Urinary bladder (tissue), 4 donors: ENCODE measurements at places on chromosomes 6 and 20. TPM values are rescaled to one million over a fixed set of nuclear protein-coding genes. Genes with fewer than 3 reads are reported as not detected.

DNA sequence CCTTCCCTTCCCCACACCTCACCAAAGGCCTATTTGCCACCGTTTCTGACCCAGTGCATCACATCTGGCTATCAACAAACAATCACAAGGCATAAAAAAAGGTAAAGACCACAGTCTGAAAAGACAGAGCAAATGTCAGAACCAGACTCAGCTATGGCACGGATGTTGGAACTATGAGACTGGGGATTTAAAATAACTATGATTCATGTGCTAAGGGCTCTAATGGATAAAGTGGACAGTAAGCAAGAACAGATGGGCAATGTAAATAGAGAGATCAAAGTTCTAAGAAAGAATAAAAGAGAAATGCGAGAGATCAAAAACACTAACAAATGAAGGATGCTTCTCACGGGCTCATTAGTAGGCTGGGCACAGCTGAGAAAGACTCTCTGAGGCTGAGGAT lies 99.5 kb downstream of the LAMP5 start:
- no peak for DNase-seq

DNA sequence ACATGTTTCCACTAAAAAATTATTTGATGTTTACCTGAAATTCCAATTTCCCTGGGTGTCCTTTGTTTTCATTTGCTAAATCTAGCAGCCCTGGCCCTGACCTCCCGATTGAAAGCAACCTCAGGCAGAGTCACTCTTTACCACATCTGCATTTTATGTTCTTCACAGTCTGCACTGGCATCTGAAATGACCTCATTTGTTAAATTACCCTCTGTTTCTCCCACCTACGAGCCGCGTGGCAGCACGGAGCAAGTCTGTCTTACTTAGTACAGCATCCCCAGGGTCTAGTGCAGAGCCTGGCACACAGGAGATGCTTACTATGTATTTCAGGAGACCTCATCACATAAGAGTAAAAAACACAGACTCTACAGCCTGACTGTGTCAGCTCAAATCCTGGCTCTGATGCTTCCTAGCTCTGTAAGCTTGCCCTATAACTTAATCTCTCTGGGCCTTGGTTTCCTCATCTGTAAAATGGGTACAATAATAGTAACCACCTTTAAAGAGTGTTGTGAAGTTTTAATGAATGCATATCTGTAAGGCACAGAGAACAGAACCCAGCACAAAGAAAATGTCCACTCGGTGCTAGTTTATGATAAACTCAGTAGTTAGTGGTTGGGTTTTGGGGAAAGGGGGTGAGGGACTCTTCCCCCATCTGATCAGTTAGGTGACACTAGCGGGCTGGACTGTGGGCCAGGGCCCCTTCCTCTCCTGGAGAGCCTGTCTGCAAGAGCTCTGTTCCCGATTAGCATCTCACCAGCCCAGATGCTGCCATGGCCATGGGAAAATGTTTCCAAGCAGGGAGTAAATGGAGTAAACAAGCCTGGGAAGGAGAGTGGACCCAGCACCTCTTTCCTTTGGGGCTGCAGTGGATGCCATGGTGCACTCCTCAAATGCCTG lies 88.2 kb downstream of the PREX1 start:
- DNase-seq = no peak

DNA sequence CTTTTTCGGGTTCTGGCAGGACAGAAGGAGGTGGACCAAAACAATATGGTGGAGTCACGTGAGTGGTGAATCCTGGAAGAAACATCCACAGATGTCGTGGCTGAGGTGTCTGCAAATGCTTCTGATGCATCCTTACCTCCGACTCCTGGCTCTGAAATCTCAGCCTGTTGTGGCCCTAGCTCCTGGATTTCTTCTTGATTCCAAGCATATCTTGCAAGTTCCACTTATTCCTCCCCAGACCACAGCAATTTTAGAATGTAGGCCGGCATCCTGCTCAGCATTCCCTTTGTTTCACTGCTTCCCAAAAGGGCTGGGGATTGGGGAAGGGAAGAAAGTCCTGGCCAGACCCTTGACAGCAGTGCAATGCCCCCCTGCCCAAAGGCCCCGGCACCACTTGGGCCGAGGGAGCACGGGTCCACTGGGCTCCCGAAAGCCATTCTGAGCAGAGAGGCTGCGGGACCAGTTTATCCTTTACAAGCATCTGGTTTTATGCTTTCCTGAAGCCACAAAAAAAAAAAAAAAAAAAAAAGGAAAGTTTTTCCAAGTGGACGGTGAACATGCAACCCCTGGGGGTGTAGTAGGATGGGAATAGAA lies 200.9 kb upstream of the RNF24 start:
- no peak for DNase-seq

- DNase-seq = no peak
Measured at GRCh38 chr6:148375401-148375800, 32.8 kb downstream of the SASH1 start.

GRCh38 chr20:14785065-14785743 lies 447.8 kb upstream of the FLRT3 start:
- no peak for DNase-seq

DNA sequence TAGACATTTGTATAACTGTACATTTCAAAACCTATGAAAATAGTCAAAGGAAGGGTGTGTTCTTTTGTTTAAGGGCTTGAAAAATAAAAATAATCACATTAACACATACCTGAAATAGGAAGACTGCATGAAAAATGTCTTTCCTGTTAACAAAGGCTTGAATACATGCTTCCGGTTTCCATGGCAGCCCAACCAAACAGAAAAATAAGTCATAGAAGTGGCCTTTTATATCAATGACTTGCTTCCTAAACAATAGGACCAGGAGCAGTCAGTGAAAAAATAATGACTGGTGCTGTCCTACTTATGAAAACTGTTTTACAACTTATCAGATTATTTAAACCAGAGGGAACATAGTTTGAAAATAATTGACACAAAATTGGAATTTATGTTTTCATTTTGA lies 412.6 kb upstream of the PLCB4 start:
- DNase-seq = no peak

- no peak for DNase-seq
Measured at GRCh38 chr6:107819964-107820337, 4.2 kb downstream of the SCML4 start.

DNA sequence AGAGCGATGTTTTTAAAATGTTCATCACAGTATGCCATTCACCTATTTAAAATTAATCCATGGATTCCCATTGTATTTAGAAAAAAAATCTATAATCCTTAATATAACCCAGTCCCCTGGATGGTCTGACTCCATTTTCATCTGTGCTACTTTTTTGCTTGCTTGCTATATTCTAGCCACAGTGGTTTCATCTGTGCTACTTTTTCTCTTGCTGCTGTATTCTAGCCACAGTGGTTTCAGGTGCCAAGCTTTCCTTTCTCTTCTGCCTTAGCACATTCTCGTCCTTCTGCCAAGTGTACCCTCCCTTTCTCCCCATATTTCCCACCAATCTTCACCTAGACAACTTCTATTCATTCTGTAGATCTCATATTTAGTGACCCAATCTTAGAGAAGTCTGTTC lies 33.3 kb upstream of the SOX4 start:
- DNase-seq = no peak

DNA sequence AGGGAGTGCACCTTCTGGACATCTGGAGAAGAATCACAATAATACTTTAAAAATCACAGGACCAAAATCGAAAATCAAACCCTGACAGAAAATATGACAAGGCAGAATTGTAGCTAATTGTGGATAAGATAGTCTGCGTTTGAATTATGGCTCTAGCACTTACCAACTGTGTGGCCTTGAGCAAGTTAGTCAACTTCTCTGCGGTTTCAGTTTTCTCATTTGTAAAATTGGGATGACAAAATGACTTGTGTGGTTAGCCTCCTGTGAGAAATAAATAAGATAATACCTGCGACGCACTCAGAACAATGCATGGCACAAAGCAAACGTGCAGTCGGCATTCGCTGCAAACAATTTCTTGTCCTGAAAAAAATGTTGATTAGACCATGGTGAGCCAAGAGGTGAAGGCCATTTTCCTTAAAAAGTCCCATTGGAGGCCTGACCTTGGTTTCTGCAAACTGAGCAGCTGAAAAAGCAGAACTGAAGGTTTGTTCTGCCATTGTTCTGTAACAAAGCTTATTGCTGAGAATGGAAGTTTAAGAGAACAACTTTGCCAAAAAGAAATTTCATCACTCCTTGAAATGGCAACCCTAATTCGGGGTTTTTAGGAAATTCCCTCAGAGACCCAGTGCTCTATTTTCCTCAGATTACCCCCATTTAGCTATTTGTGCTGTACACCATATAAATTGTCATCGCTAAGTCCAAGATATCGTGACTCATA lies 266.3 kb downstream of the ERMARD start:
- DNase-seq = no peak

DNA sequence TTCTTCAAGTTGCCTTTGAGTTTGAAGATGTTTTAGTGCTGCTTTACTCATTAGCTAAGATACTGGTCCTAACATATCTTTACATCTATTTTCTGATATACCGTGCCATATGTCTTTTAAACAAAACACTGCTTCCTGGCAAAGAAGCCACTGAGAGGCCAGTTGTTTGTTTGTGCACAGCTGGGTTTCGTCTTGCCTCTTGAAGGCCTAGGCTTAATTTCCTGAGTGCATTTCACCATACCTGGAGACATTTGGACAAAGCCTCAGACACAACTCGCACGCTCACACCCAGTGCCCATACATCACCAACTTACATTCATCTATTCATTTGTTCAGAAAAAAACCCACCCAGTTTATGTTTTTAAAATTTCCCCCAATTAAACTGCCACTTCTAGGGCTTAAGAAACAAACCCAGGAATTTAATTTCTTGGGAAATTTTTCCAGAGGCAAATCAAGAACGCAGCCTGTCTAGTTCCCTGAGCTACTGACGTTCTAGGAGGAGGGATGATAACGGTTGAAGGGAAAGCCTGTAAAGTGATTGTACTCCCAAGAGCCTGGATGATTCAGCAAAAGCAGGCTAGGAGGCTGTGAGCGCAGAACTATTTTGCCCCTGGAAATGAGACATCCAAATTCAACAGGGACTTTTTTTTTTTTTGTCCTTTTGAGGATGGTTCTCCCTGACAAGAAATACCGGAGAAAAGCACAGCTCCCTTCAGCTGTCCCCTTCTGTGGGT lies 77.7 kb downstream of the OLIG3 start:
- DNase-seq = no peak

DNA sequence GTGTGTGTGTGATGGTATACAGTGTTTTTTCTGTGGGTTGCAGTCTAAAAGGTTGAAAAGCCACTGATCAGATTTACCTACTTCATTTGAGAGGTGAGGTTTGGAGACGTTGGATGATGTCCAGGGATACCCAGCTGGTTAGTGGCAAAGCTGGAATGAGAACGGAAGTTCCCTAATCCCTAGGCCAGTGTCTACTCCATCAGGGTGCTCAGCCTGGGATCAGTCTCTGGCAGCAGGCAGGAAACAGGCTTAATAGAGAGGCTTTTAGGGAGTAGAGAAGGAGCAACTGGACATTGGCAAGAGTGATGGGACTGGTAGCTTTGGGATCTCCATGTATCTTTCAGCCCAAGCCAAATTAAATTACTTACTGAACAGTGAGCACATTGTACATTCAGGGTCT lies 80.7 kb downstream of the C6orf52 start:
- no peak for DNase-seq

DNA sequence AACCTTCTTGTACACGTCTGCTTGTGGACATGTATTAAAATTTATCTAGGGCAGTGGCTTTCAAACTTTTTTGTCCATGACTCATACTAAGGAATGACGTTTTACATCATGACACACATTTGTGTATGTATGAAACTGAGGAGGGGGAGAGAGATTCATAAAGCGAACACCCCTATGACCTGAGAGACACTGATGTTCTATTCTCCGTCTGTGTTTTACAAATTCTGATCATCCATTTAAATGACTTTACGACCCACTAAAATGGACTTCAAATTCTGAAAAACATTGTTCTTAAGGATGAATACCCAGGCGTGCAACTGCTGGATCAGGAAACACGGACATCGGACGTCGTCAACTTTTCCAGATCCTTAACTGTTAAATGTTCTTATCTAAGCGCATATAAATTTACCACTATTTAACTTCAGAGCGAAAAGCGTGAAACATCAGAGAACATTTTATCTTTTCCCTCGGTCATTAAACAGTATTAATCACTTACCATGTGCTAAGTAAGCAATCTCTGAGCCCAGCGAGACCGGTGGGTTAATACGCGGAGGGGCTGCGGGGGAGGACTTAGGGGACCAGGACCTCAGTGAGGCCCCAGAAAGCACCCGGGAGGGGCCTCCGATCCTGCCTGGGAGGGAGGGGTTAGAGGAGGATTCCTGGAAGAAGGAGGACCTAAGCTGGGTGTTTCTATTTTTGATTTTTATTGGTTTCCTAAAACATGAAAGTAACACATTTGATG lies 1.2 kb downstream of the PLAGL1 start:
- DNase-seq = peak; percentile 25

- peak; percentile 36 for DNase-seq
Measured at GRCh38 chr6:7723041-7723447, 2.9 kb upstream of the BMP6 start.

DNA sequence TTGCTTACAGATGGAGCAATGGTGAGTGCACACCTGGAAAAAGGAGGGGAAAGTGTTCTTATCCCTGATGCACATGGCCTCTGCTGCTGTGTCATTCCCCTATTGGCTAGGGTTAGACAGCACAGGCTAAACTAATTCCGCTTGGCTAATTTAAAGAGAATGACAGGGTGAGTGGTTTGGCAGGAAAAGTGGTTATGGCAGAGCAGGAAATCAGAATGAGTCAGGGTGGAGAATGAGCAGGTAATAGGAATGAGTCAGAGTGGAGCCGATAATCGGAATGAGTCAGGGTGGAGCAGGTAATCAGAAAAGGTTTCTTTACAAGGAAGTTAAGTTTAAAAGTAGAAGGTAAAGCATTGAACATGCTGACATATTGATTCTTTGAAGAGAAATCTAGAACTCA lies 355.5 kb upstream of the HTR1E start:
- DNase-seq = no peak

GRCh38 chr6:106522562-106523250 lies 106.6 kb downstream of the RTN4IP1 start:
- DNase-seq = no peak

- peak; percentile 72 for DNase-seq
Measured at GRCh38 chr6:126631363-126631762, 291.4 kb downstream of the CENPW start.

GRCh38 chr6:158801655-158802294 lies 17.4 kb downstream of the EZR start:
- DNase-seq = no peak

DNA sequence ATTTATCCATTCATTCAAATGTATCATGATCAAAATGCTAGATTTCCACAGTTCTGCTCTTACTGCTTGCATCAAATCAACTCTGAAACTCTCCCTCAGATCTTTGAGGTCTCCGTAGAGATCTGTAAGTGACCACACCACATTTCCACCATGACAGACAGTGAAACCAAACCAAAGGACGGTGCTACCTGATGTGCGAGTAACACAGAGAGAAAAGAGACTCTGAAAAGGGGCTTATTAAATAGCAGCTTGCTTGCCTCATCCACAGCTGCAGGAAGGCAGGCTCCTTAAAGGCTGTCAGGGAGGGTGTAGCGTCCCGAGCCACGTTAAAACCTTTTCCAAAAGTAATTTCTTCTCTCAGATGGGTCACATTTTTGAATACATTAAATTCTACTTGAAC lies 335.8 kb downstream of the PACRG start:
- no peak for DNase-seq

GRCh38 chr6:97438011-97438671 lies 155.1 kb upstream of the MMS22L start:
- no peak for DNase-seq

NMBR gene
- 0.15 TPM for polyA plus RNA-seq

RCAN2 gene
- 60.2 TPM for polyA plus RNA-seq

MAS1 gene
- not detected for polyA plus RNA-seq

ENPP1 gene
- polyA plus RNA-seq = 3.8 TPM

RFX6 gene
- 0.06 TPM for polyA plus RNA-seq

C6orf118 gene
- polyA plus RNA-seq = not detected

NKX2-4 gene
- polyA plus RNA-seq = not detected
